Stimulated activated CD8-positive, alpha-beta memory T cell treated with anti-CD3 and anti-CD28 coated beads, Interleukin-4, amount 100 ng/mL, for 1 hour (primary cell): ENCODE measurements at places on chromosomes 11 and 22.

GRCh38 chr22:48742191-48742555, 1085.5 kb downstream of the BRD1 start:
- DNase-seq = no peak

DNA sequence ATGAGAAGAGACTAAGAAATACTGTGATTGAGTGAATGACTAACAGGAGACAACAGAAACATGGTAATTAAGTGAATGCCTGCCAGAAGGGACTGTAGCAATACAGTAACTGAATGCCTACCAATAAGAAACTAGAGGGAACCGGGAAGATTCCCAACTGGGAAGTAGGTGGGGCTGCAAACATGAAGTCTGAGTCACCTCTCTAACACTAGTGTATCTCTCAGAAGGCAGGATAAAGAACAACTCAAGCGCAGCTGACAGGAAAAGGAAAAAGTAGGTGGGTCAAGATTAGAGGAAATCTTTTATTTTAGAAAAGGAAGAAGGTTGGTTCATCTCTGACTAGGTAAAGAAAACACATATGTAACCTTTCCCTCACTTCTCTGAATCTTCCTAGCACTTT, 14.0 kb downstream of the C11orf42 start:
- no peak for DNase-seq

- no peak for DNase-seq
Measured at GRCh38 chr11:19818619-19819018, 106.0 kb downstream of the NAV2 start.

- no peak for DNase-seq
Measured at GRCh38 chr11:117410861-117411710, 83.4 kb downstream of the CEP164 start.

DNA sequence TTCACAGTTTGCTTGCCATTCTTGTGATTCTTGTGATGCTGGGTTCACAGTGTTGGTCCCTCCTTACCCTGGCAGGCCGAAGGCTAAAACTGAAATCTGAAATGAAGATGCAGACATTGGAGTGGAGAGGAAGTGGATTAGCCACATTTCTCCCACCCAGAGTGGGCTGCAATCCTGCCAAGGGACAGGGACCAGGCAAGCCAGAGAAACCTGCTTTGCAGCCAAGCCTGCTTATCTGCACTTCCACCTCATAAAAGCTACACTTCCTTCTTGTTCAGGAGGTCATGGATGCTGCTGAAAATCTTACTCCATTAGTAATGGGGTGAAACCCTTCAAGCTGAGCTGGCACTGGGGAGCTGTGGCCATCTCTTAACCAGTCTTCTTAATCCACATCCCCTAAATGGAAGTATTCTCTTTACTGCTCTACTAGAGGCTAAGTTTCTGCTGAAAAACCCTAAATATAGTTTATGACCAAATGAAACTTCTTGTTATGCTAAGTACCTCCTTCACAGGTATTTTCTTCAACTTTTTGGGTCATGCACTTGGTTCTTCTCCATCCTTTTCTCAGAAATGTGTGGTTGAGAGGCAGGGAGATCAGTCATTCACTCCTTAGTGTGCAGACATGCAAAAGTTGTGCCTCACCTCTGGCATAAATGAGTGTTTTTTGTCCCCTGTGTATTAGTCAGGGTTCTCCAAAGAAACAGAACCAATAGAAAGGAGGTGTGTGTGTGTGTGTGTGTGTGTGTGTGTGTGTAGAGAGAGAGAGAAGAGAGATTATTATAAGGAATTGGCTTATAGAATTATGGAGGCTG, 133.9 kb upstream of the BMAL1 start:
- no peak for DNase-seq

DNA sequence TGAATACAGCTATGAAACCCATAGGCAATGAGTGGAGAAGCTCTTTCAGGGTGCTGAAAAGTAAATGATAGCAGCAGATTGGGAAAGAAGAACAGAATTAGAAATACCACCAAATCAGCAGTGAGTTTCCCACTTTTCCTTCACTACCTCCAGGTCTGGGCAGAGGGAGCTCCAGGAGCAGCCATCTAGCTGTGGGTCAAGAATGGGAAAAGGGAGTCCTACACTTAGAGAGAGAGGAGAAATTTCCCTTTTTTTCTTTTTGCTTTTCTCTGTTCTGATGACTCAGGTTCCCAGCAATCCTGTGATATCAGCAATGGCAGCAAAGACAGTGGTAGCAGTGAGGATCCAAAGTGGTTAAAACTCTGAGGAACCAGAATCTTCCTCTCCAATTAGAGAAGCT, 263.9 kb downstream of the NXPE2 start:
- DNase-seq = no peak

DNA sequence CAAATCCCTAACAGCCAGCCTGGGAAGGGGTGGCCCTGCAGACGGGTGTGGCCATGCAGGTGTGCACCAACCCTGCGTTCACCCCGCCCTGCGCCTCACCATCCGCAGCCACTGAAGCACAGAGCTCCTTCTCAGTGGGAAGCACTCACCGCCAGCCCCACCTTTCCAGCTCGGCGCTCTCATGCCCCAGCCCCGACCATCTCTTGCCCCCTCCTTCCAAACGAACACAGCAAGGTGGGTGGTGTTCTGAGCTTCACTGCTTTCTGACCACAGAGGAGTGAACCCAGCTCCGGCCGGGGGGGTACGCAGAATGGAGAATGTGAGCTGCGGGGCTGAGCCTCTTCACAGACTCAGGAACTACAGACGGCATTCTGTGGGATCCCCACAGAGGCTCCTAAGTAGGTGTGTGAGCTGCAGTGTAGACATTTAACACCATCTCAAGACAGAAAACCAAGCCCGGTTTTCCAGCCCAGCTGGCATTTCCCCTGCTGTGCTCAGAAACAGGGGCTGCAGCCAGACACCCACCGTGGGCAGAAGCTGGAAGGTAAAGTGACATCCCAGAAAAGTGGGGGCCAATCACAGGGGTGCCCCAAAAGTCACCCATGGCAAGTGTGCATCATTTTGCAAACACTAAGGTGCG, 88.4 kb upstream of the RTL6 start:
- DNase-seq = no peak

DNA sequence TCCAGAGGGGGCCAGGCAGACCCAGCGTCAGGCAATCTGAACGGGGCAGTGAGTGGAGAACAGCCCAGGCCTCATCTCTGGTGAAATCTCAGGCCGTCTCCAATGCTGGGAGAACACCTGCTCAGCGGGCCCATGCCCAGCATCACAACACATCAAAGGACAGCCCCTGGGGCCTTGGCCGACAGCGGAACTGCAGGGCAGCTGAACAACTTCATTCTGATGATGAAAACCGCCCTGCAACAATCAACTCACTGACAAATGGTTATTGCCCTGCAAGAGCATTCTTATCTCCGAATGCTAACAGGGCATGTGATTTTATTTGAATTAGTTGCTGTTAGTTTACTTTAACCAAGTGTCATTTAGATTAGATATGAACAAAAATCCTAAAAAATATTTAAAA, 14.6 kb downstream of the CELSR1 start:
- DNase-seq = no peak

- no peak for DNase-seq
Measured at GRCh38 chr11:59802639-59803176, 7.9 kb downstream of the MRPL16 start.
